ENCODE measurements at places on chromosomes 4 and X.

DNA sequence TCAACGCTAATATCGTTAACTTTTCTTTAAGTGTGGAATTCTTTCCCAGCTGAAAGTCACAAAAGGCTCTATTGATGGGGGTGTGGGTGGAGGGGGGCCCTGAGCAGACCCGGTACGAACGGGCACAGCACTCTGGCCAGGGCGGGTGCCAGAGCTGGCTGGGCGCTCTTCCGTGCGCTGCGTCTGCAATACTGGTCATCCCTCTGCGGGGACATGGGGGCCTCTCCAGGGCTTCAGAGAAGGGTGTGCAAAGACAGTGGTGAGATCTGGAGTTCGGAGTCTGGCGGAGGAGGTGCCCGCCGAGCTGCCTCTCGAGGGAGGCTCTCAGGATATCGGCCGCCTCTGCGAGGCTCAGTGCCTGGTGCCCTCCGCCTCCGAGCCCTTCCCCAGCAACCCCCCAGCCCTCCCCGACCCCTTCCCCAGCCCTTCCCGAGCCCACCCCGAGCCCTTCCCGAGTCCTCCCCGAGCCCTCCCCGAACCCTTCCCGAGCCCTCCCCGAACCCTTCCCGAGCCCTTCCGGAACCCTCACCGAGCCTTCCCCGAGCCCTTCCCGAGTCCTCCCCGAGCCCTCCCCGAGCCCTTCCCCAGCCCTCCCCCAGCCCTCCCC, 34.3 kb downstream of the FGFRL1 start:
- no peak for DNase-seq

DNA sequence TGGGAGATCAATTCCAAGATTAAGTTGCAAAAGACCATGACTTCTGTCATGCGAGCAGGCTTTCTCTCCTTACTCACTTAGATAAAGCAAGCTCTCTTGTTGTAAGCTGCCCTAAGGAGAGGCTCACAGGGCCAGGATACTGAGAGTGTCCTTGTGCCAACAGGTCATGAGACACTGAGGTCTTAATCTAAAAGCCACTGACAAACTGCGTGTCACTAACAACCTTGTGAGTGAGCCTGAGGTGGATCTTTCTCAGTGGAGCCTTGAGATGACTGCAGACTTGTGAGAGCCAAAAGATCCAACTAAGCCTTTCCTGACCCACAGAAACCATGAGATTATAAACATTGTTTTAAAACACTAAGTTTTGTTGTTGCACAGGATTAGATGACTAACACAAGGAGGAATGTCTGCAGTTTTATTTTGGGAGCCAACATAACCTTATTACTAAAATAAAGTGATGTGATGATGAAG, 170.5 kb downstream of the SLC39A8 start:
- DNase-seq: no peak

DNA sequence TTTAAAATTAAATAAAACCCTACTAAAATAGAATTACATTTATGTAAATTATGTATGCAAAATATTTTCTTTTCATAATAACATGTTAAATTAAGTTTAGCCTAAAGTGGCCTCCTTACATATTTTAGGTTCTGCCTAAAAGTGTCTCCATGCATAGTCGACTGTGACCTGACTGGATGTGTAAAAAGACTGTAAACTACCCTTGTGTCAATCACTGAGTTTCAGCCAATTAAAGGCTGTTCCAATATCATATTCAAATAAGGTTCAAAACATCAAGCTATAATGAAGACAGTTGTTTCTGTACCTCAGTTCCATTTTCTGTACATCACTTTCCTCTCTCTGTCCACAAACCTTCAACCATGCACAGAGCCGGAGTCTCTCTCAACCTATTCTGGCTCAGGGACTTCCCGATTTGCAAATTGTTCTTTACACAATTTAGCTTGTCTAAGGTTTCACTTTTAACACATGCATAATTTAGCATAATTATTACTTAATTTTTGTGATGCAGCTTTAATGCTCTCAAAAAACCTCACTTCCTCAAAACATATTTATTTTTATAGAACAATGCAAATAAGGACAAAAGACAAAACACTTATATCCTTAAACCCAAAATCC, 60.1 kb downstream of the SH3RF1 start:
- DNase-seq: no peak

GRCh38 chrX:3449287-3449686, 102.8 kb upstream of the MXRA5 start:
- no peak for DNase-seq

GRCh38 chr4:55277011-55277410, 69.0 kb upstream of the SRD5A3 start:
- no peak for DNase-seq

- no peak for DNase-seq
These were observed 665.7 kb upstream of the ACTRT1 start for GRCh38 chrX:128717635-128718578.

GRCh38 chr4:145868637-145869409, 69.8 kb downstream of the ZNF827 start:
- DNase-seq: no peak

- DNase-seq: no peak
These were observed 165.9 kb downstream of the IL15 start for GRCh38 chr4:141802333-141802732.

- DNase-seq: no peak
These were observed 57.1 kb downstream of the CCDC149 start for GRCh38 chr4:24855741-24856140.

DNA sequence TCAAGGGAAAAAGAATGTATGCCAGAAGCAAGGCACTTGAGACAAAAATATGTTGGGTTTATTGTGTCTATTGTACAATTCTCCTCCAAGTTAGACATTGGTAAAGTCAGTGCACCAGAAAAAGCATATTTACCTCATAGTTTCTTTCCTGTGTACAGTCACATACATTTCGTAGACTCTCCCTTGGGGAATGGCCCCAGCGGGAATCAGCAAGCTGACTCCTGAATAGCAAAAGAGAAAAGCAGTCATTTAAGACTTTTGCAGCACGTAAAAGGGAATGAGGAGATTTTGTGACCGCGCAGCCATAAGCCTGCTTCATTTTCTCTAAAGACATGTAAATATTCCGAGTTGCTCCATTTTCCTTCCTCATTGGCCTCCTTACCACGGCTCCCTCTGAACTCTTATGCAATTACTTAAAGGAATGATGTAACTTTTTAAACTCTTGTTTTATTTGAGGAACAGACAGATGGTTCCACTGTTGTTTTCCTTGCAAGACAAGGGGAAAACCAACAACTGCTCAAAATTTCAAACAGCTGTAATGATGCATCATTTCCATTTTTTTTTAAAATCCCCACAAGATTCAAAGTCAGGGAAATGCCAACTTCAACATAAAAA, 332.7 kb downstream of the UNC5C start:
- DNase-seq: no peak

GRCh38 chrX:47629419-47630200, at the start of gene CFP:
TSS of gene CFP (minus strand) at chrX:47629930. CDS start at chrX:47629844, 86 bp downstream.
- no peak for DNase-seq

GRCh38 chr4:36041340-36041739, 203.0 kb downstream of the ARAP2 start:
- DNase-seq: no peak

DNA sequence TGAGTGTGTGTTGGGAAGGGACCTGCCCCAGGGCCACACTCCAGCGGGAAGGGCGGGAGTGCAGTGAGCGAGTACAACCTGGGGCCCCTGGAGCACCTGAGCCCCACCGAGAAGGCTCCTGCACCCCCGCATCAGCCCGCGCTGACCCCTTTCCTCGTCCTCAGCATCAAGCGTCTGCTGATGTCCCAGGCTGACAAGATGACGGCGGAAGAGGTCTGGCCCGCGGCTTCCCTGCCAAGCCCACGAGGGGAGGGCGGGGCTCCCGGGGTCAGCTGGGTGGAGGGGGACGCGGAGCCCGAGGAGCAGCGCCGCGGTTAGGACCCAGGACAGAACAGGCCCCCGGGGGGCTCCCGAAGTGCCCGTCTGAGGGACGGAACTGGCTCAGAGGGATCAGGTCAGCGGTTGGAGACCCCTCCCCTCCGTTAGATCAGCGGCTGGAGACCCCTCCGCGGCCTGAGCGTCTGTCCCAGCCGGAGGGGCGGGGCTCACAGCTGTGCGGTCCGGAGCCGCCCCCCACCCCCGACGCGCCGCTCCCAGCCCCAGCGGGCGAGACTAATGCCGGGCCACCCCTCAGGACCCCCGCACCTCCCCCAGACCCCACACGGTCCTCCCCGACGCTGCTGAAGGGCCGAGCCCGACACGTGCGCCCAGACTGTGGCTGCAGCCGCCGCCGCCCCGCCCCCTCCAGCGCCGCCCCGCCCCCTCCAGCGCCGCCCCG, 6.7 kb downstream of the MYL5 start:
- peak; percentile 74 for DNase-seq

DNA sequence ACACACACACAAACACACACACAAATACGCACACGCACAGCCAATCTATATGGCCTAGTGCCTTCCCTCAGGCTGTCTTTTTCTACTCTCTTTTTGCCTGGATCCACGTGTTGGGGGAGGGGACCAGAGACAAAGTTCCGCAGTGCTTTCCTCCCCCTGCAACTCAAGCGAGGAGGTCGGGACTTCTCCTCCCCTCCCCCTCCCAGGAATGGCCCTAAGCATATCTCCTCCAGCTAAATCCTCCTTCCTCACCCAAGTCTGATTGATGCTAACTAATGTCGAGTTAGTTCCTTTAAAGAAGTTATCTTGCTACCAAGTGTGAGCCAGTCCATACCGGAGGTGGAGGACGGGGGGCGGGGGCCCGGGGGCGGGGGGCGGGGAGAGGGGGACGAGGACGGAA, 141.2 kb upstream of the ZIC3 start:
- DNase-seq: no peak

GRCh38 chrX:130296743-130297142, 28.0 kb upstream of the ZNF280C start:
- no peak for DNase-seq

GRCh38 chrX:40868868-40869267, 133.5 kb upstream of the MED14 start:
- DNase-seq: no peak

GRCh38 chr4:53055716-53056403, 193.7 kb downstream of the RASL11B start:
- no peak for DNase-seq

GRCh38 chr4:4559596-4559995, 17.7 kb upstream of the STX18 start:
- DNase-seq: no peak

GRCh38 chr4:2996415-2996814, 33.0 kb downstream of the GRK4 start:
- no peak for DNase-seq

- DNase-seq: no peak
These were observed 17.6 kb downstream of the GAK start for GRCh38 chr4:914531-914930.

DNA sequence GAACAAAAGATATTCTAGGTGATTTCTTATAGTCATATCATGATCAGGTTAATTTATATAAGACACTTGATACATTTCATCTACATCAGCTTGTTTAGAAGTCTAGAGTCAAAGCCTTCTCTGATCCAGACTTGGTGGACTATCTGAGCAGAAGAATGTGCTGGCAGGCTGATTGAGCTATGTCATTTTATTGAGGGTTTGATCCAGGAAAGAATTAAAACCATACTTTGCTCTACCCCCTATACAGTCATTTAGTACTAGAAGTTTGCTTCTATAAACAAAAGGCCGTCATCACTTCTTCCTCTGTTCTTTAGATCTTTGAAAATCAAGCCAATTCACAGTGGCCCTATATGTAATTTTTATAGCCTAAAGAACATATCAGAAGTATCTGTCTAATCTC, 173.1 kb upstream of the PITX2 start:
- no peak for DNase-seq

GRCh38 chrX:43557792-43558191, 98.3 kb upstream of the MAOA start:
- peak; percentile 12 for DNase-seq

- no peak for DNase-seq
These were observed 24.0 kb upstream of the SGMS2 start for GRCh38 chr4:107800706-107801105.

DNA sequence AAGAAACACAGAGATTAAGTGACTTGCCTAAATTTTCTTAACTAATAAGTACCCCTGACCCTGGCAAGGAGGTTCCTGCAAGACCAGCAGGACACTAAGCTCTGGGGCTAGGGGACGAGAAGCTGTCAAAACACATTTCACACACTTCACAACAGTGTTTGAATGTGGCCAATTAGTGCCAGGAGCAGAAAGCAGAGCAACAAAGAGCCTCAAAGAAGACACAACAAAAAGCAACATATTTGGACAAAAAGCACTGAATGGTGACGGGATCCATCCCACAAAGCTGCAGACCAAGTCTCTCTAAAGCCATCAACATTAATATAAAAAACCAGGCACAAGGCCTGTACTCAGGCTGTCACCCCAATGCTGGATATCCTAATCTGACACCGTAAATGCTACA, 361.9 kb upstream of the RASGEF1B start:
- DNase-seq: no peak

Measured in HuH-7.5 (cell line).